Activated CD4-positive, alpha-beta T cell treated with anti-CD3 and anti-CD28 coated beads, Interleukin-2, amount 10 ng/mL, durations not matched to agents 7 days and 5 days (primary cell): ENCODE measurements at places on chromosomes 1 and 21. TPM values are rescaled to one million over a fixed set of nuclear protein-coding genes. Genes with fewer than 3 reads are reported as not detected.
A peak's percentile ranks its signal among the peaks of the same experiment; 100 is the strongest.

MROH7 gene
- 0.12 TPM for total RNA-seq

DNA sequence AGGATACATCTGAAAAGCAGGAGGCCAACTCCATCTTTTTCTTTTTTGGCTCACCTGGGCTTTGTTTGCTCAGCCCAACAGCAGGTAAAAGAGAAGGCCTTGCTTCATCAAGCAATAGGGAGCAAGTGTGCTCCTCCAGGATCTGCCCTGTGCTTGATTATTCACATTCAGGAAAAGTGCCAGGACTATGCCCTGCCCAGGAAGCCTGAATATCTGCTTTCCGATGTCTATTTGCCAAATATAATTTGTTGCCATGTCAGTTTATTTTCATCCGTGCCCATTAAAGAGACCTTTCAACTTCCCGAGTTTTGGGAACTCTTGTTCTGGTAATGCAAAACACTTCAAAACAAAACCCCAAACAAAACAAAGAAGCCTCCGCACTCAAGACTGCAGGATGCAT lies 185.3 kb downstream of the CDC7 start:
- no peak for DNase-seq

- no peak for DNase-seq
Observed at GRCh38 chr1:239212811-239213220, 173.6 kb upstream of the CHRM3 start.

- no peak for DNase-seq
Observed at GRCh38 chr1:152162792-152163463, 3.9 kb upstream of the RPTN start.

DNA sequence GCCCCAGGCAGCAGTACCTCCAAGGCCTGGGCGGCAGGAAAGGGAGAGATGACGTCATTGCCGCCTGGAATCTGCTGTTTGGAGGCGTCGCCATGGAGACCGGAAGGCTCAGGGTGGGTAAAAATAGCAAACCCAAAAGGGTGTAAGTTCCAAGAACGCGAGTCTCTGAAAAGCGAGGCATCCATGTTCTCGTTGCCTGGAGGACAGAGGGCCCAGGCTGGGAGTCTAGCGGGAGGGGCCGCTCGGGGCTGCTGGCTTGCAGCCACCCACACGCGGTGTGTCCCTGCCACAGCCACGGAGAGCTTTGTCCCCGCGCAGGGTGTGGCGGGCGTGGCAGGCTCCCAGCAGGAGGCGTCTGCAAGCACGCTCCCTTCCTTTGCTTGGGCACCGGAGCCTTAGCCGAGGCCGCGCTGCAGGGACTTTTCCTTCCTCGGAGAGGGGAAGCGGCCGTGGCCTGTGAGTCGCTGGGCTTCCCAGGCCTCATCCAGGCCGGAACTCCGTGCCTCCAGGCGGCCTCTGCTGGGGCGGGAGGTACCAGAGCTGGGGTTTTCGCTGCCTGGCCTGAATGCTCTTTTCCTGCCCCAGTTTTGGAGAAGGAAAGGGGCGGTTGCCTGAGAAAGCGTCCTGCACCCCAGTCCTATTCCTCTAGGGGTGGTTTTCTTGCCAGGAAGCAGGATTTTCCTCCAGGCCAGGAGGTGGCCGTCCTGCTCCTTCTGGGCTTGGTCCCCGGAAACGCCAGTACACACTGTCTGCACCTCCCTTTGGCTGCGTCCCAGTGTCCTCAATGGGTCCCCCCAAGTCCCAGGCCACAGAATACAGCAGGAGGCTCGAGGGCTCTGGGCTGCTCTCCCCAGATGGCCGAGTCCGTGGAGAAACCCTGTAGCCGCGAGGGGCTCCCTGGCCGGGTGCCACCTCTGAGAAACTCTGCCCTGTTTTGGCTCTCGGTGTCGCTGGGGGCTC lies 15.3 kb upstream of the SKI start:
- DNase-seq: peak; percentile 72
